ENCODE measurements at places on chromosomes 1 and 21.

DNA sequence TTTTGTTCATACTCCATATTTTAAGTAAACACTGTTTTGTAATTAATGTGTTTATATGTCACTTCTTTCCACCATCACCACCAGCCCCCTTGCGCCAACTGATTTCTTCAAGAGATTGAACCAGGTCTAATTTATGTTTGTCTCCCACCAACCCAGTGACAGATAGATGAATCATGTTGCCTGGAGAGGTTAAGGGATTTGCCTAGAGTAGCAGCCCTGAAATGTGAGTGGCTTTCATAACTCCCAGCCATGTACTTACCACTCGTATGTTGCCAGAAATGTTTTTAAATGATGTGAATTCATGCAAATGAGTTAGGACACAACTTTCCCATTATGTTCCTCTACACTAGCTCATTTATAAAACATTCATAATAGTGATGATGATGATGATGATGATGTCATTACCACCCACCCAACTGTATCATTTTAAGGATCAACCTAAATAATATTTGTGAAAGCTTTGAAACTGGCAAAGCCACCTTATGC lies 86.9 kb downstream of the LRRC8D start:
- peak; percentile 37 for DNase-seq

GRCh38 chr1:116373431-116374352 lies 648 bp downstream of the ATP1A1 start:
- DNase-seq, result peak; percentile 80

DNA sequence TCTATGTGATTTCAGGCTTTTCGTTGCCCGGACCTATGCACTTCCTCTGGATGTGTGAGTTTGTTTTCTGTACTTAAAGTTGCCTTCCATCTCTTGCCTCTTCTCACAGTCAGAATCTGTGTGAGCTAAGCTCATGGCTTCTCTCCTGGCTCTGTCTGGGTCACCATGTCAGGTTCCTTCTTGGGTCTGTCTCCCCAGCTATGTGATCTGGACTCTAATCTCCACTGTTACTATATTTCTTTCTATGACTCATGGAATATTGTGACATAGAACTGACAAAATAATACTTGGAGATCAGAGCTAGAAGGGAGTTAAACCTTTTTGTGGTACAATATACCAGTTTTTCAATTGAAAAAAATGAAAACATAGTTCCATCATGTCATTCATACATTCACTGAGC lies 172.7 kb upstream of the FGGY start:
- peak; percentile 24 for DNase-seq

DNA sequence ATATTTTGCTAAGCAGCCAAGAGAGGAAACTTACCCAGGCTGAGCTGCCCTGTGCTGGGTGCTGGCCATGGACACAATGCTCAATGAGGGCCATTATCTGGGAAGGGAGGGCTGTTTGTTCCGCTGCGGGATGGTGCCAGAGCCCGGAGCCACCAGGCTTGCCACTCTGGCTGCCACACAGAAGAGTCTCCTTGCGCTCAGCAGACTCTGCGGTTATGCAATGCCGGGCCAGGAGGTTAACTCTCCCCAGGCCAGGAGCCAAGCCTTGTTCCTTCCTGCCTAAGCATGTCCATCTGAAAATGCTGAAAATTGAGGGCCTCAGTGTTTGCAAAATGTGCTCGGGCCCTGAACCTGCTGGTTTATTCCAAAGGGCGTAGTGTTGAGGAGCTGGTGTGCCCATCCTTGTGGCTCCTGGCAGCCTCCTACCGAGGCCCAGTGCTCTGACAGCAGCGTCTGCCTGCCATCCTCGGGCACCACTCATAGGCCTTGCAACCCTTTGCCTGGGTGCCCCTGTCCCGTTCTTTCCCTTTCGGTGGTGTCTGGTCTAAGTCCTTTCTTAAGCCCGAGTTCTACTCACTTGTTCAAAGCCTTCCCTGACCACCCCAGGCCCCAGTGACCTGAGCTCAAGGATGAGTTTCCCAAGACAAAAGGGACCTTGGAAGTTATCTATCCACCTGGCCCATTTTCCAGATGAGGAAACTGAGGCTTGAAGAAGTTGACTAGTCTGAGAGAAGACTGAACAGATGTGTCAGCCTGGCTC lies 133.8 kb upstream of the EDN2 start:
- no peak for DNase-seq

DNA sequence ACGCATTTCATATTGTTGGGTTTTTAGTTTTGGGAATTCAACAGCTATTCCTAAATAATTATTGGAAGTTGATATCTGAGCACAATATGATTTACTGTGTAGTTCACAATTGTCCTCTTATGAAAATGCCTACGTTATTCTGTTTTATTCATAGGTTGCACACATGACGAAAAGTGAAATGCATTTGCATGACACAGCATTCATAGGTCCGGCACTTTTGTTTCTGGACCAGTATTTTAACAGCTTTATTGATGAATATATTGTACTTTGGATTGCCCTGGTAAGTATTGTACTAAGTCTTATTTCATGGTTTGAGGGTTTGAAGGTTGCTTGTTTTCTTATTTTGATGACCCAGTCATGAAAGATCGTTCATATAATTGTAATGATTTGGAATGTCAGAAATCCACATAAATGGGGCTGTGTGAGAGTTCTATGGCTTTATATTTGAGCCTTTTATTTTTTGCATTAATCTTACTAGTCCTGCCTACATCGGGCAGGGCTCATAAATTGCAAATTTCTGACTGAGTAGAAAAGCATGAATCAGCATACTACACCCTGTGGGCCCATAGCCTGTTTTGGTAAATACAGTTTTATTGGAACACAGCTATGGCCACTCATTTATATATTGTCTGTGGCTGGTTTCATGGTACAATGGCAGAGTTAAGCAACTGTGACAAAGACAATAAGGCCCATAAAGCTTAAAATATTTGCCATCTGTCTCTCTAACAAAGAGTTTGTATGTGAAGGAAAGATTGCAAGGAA lies 17.0 kb downstream of the DENND2D start:
- no peak for DNase-seq

GRCh38 chr1:224541072-224541790 lies 74.9 kb upstream of the CNIH3 start:
- no peak for DNase-seq
